ENCODE measurements at places on chromosomes 5 and 9. TPM values are rescaled to one million over a fixed set of nuclear protein-coding genes. Genes with fewer than 3 reads are reported as not detected.

The JAK2 gene
- 19.5 TPM for total RNA-seq

The FOXD4L5 gene
- not detected for total RNA-seq

The SCGB3A2 gene
- not detected for total RNA-seq

The DPP7 gene
- 204 TPM for total RNA-seq

DNA sequence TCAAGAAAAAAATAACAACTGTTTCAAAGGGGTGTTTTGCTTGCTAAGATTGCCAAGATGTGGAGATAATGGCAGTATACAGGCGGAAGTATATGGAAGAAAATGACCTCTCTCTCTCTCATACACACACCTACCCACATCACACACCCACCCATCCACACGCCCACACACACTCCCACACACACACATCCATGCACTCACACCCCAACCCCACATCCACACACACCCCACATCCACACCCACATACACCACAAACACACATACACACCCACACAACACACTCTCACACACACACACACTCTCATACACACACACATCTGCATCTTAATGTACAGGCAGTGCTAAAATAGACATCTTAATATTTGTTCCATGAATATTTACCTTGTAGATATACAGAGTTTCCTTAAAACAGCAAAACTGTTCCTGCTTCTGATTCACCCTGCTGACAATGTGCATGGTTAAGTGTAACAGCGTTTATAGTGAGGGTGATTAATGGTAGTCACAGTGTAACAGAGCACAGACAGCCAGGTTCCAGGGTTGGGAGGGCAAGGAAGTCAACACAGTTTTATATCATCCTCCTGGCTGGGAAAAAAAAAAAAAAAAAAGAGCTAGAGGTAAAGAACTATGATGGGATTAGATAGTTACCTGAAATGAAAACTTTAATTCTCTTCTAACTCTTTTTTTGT is 8.3 kb downstream of the BHMT2 start:
- DNase-seq: no peak

DNA sequence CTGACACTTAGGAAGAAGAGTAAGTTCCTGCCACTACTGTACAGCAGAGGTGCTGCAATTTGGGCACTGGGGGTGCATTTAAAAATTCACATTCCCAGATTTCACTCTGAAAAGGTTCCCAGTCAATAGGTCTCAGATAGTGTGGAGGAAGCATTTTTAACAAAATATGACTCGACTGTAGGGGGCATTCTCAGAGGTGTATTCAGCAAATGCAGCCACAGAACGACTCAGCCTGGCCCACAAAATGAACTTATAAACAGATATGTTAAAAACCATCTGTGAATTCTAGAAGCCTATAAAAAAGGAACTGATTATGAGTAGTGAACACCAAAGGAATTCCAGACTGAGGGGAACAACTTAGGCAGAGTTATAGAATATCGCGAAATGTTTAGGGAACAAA is 31.1 kb downstream of the MLLT3 start:
- DNase-seq: no peak

DNA sequence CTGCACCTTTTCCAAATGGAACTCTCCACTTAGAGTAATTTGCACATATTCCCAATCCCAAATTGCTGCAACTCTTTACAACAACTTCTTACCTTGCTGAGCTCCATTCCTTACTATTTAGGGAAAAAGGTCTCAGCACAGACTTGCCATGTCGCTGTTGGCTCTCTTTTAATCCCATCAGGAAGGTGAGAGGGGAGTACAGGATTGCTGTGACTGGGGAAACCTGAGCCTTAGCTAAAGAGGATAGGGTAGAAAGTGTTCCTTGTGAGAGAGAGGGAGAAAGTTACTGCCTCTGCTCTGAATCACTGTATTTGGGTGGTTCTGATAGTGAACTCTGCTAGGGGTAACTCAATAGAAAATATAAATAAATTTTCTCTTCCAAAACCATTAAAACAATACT is 43.7 kb upstream of the GABRA1 start:
- DNase-seq: no peak

DNA sequence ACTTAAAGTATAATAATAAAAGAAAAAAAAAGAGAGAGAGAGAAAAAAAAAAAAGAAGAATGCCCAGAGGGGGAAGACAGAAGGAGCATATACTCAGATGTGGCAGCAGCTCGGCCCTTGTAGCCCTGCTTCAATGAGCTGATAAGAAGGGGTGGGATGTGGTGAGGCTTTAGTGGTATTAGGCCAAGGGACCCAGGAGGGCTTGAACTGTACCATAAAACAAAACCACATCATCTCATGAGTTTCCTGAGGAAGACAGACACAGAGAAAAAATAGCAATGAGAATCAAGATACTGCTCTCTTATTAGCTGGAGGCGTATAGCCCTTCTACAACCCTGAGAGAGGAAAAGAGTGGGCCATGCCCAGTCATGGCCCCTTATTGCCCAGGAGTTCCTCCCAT is 72.8 kb downstream of the SLC1A1 start:
- no peak for DNase-seq

DNA sequence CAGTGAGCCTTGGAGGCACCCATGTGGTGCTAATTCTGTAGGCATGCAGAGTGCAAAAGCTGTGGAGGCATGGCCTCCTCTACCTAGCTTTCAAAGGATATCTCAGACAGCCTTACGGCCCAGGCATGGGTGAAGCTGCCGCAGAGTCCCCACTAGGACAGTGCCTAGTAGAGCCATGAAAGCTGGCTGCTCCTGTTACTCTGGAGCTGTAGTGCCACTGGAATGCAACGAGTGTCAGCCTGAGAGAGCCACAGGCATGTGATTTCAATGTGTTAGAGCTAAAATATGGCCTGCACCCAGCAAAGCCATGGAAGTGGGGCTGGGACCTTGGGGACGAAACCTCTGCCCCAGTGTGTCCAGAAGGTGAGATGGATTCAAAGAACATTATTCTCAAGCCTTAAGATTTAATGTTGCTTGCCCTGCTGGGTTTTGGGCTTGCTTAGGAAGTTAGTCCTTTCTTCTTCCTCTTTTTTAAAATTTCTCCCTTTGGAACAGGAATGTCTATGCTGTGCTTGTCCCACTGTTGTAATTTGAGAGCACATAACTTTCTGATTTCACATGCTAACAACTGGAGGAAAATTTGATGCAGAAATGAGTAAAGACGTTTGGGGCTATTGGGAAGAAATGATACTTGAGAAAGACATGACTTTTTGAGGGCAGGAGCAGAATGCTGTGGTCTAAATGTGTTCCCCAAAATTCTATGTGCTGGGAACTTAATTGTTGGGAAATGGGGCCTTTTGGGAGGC is 298.4 kb downstream of the PSAT1 start:
- no peak for DNase-seq

DNA sequence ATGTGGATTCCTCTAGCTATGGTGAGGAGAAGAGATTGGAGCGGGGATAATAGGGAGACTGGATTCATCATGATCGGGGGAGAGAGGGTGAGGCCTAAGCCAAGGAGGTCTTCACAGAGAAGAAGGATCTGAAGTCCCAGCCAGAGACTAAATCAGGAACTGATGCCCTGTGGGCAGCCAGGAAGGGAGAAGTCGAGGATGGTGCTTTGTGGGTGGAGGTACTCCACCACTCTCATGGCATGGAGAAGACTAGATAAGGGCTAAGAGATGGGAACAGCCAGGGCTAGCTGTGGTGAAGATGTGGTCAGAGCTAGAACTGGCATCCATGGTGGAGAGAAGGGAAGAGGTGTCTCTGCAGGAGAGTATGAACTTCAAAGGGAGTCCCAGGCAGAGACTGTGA is 3.0 kb upstream of the RGS14 start:
- DNase-seq: no peak

DNA sequence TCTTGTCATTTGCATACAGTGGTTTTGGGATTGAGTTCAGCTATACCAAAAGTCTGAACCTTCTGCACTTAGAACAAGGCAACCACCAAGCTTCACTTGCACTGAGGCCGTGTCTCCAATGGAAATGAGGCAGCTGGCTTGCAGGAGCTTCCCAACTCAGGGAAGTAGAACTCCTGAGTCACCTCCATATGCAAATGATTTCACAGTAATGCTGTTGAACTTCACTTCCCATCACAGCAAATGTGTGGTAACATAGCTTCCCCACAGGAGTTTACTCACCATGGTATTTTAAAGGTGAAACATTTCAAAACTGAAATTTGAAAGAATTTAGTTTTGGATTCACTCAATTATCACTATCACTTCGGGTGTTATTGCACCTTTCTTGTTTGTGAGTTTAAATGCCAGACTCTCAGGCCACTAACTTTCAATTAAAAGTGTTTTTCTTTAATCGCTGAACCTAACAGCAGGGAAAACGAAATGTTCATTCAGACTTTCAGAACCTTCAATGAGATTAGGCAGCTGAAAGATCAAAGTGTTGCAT is 9.0 kb downstream of the CD274 start:
- DNase-seq: peak; percentile 47

- no peak for DNase-seq
Measured at GRCh38 chr5:154986151-154986550, 27.4 kb upstream of the KIF4B start.

Measured in activated CD4-positive, alpha-beta T cell treated with anti-CD3 and anti-CD28 coated beads for 36 hours (primary cell).